ENCODE measurements at places on chromosomes 2 and 18.

- no peak for DNase-seq
These were observed 366.7 kb downstream of the NUP35 start for GRCh38 chr2:183490914-183491313.

DNA sequence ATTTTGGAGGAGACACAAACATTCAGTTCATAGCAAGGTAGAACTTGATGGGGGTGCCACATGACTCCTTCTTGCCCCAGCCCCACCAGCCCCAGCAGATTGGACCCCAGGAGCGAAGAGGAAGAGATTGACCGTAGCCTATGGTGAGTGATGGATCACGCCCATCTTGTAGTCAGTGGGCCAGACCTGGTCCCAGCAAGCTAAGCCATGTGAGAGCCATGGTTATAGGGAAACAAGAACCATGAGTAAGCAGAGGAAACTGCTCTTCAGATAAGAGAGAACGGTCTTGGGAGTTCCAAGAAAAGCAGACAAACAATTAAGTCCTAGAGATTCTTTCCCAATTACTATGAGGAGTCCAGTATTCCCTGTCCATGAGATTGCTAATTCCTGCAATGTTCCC is 4.6 kb upstream of the TCF4 start:
- no peak for DNase-seq

DNA sequence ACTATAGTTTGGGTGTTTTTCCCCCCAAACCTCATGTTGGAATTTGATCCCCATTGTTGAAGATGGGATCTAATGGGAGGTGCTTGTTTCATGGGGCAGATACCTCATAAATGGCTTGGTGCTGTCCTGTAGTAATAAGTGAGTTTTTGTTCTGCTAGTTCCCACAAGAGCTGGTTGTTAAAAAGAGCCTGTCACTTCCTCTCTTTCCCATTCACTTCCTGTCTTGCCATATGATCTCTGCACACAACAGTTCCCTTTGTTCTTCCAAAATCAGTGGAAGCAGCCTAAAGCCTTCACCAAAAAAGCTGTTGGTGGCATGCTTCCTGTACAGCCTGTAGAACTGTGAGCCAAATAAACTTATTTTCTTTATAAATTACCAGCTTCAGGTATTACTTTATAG is 768.2 kb upstream of the VRK2 start:
- DNase-seq, result no peak

GRCh38 chr2:34734662-34735061 is 1135.6 kb upstream of the FAM98A start:
- DNase-seq, result no peak

DNA sequence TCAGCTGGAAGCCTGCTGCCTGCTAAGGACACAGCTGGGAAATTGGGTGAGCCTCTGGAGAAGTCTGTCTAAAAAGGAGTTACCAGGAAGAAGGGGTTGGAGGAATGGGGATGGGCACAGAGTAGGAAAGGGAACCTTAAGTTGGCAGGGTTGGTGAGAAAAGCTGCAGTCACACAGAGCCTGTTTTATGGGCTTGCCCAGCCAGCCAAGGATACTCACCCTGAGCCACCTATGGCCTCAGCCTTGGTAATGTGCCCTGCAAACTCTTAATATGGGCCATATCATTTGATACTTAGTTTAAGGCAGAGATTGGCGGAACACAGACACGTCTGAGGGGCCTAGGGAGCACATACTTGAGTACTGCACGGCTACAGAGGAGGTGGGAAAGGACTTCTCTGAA is 418.3 kb upstream of the RAB12 start:
- DNase-seq, result no peak

GRCh38 chr2:100248971-100249370 is 73.3 kb downstream of the LONRF2 start:
- no peak for DNase-seq

- no peak for DNase-seq
These were observed 1.8 kb downstream of the EVX2 start for GRCh38 chr2:176081837-176082524.

DNA sequence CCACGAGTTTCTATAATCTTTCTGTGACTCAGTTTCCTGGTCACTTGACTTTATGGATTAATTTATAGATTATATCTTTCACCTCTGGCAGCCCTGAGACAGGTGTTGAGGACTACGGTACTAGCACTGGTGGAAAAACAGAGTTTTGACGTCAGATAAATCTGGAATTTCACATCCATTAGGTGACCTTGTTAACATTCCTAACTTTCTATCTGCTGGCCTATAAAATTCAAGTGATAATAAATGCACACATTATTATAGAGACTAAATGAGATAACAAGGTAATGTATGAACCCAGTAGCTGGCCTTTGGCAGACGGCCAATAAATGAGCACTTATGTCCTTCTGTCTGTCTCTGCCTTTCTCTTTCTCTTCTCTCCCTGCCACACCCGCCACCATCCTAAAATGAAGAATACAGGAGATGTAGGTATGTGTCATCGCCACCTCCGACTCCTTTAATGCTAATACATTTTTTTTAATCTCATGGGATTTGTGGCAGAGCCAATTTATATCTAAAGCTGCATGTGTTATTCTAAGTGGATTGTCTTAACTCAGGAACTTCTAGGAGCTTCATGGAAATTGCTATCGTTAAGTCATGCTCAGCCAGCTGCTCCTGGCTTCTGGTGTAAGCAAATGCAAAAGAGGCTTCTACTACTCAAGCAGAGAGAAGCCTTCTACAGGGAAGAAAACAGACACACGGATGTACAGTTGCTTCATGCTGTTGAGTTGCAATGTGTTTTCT is 2.3 kb downstream of the TM4SF20 start:
- no peak for DNase-seq
